Stimulated activated CD4-positive, alpha-beta T cell treated with anti-CD3 and anti-CD28 coated beads, TNF-alpha, amount 100 ng/mL, for 48 hours (primary cell): ENCODE measurements at places on chromosomes 3 and 15.

- DNase-seq = no peak
Measured at GRCh38 chr15:75551091-75551490, 28.0 kb downstream of the PTPN9 start.

GRCh38 chr3:119033393-119034255, 1.0 kb downstream of the IGSF11 start:
- no peak for DNase-seq

DNA sequence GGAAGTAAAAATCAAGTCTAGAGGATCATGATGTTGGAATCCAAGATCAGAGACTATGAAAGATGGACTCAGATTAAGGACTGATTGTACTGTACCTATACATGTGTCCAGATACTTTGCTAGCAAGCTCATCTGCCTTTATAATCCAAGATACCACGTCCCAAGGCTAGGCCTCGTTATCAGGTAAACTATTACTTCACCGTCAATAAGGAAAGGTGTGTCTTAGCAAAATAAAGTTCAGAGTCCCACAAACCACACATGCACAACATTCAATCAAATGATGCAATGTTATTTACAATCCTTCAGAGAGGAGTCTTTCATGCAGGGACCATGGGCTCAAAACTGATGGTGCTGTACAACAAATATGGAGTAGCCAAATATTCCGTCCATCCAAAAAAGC, 1092.9 kb downstream of the IGSF11 start:
- no peak for DNase-seq

- no peak for DNase-seq
Measured at GRCh38 chr15:79773128-79773527, 123.7 kb downstream of the MTHFS start.

- DNase-seq = no peak
Measured at GRCh38 chr3:11643201-11643603, 513 bp downstream of the VGLL4 start.

- DNase-seq = no peak
Measured at GRCh38 chr15:94924057-94924456, 692.7 kb downstream of the MCTP2 start.

DNA sequence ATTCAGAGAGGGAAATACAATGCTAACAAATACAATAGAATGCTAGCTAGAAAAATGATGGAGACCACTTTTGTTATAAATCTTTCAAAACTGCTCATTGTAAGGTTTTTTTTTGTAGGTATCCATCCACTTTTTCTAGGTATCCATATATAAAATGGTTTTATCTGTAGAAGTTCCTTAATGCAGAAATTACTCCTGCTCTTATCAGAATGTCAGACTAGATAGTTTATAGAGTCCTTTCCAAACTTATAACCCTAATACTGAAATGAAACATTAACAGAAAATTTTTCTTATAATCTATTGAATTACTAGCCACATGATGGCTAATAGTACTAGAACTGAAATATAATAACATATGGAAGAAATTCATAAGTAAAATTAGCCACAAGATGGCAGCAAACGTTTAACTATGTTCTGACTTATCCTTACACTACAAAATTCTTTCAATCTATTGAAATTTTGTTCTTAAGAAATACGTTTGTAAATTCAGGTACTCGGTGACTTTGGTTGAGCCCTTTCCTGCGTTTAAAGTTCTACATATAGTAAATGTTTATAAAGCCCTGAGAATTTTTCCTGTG, 58.5 kb downstream of the ECT2 start:
- no peak for DNase-seq

DNA sequence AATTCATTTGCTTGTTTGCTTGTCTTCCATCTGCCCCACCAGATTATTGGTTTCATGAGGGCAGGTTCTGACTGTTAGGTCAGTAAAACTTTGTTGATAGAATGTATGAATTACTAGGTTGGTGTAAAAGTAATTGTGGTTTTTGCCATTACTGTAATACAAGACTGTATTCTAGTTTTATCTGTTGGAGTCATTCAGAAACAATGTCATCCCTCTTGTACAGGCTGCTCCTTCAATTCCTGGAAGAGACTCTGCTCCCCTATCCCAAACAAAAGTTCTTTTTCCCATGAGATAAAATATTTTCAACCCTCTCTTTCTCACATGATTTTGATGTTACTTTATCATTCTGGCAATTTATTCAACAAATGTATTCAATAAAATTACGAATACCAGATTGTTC, 115.0 kb downstream of the CHST2 start:
- no peak for DNase-seq

DNA sequence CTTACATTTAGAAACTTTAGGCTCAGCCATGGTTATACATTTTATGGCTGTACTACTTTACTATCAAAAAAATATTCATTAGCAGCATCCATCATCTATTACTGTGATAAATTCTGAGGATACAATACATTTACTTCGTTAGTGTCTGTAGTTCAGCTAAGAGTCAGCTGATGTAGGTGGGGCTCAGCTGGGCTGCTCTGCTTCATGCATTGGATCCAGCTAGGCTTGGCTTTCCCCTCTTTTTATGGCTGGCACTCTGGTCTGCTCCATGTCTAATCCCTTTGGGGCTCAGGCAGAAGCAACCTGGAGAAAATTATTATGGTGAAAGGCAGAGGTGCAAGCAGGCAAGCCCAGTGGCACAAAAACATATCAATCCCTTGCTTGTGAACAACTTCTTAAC, 930.1 kb upstream of the NR2F2 start:
- no peak for DNase-seq

- DNase-seq = no peak
Measured at GRCh38 chr3:130967281-130967680, 59.3 kb downstream of the ASTE1 start.

GRCh38 chr3:128617270-128617556, 33.4 kb downstream of the RPN1 start:
- no peak for DNase-seq

DNA sequence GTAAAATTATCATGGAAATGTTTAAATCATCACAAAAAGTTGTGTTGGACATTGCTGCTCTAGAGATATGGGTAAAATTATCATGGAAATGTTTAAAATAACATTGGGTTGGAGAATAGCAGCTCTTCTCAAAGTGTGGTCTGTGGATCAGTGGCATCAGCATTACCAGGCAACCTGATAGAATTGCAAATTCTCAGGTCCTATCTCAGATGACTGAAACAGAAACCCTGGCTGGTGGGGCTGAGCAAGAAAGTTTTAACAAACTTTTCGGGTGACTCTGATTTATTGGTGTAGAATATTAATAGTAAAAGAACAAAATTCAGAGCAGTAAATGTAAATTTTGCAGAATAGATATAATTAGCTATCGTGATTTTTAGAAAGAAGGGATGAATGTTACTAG, 28.9 kb downstream of the NXPE3 start:
- DNase-seq = no peak

- no peak for DNase-seq
Measured at GRCh38 chr15:63043335-63044076, 959 bp downstream of the TPM1 start.

- no peak for DNase-seq
Measured at GRCh38 chr15:93980261-93980911, 251.0 kb upstream of the MCTP2 start.

GRCh38 chr3:172227340-172228035, 188.1 kb downstream of the FNDC3B start:
- DNase-seq = no peak

DNA sequence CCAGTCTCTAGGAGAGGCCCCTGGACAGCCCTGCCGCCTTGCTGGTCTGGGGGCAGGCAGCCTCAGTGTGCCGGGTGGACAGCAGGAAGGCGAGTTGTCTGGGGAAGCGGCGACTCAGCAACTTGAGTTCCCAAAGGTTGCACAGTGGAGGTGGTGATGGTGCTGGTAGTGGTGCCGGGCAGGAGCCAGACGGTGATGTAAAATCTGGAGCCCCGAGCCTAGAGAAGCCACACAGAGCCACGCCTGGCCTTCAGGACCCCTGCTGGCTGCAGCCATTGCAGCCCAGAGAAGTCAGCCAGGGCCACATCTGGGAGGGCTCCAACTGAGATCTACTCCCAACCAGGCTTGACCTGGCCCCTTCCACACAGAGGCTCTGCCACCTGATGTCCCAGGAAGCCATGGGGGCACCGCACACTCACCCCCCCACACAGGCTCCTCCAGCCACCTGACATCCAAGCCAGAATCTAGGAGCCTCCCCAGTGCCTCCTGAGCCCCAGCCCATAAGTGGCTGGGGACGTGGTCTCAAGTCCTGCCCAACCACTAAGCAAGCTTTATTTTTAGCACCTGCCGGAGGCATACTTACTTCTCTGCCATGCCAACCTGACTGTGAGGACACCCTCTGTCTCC, 8.8 kb downstream of the C3orf22 start:
- no peak for DNase-seq

- no peak for DNase-seq
Measured at GRCh38 chr3:52031896-52032295, 24.5 kb downstream of the DUSP7 start.

DNA sequence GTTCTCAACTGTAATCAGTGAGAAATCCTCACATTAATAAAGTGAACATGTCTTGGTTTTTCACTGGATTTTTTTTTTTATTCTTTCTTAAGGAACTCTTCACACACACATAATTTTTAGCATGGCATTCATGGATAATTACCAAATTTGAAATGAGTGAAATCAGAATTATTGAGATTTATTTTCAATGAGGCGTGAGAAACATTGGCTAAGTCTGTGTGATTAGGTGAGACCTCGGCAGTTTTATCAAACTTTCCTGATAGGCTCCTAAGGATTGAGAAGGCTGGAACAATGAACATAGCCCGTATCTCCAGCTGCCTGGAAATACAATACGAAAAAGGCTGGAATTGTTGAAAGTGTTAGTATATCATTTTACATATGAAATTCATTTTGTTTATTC, 35.5 kb downstream of the MDFIC2 start:
- DNase-seq = no peak
